Fibroblast of the conjunctiva (primary cell): ENCODE measurements at places on chromosomes 5 and 9.

DNA sequence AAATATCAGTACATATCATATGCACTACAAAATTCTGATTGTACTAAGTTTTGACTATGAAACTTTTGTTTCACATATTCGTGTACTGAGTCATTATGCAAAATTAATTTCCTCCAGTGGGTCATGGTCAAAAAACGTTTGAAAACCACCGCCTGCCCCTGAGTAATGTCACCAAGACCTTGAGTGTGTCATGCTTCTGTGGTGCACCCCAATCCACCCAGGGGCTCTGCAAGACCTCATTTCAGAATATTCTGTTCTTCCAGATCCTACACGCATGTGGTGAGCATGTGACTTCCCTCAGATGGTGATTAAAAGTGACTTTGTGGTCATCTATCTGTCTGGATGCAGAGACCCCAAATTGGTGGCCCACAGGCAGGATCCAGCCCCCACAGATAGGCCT lies 31.0 kb downstream of the ABLIM3 start:
- peak; percentile 26 for DNase-seq

GRCh38 chr5:141934099-141934844 lies 10.6 kb downstream of the DELE1 start:
- no peak for DNase-seq

- DNase-seq = no peak
These were observed 19.6 kb downstream of the UGCG start for GRCh38 chr9:111916234-111916645.

DNA sequence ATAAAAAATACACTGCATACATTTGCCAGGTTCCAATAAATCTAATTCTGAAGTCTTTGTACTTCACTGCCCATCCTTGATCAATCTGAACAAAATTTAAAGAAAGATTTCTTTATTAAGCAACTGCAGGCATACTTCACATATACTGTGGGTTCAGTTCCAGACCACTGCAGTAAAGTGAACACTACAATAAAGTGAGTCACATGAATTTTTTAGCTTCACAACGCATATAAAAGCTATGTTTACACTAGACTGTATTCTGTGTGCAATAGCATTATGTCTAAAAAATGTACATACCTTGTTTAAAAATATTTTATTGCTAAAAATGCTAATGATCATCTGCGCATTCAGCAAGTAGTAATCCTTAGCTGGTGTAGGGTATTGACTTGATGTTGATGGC lies 52.1 kb downstream of the SSBP2 start:
- no peak for DNase-seq

GRCh38 chr5:151414536-151414935 lies 32.9 kb upstream of the SLC36A1 start:
- DNase-seq = no peak

GRCh38 chr9:12414514-12414913 lies 278.7 kb upstream of the TYRP1 start:
- DNase-seq = no peak

GRCh38 chr5:113034182-113034773 lies 57.7 kb downstream of the DCP2 start:
- DNase-seq = no peak

DNA sequence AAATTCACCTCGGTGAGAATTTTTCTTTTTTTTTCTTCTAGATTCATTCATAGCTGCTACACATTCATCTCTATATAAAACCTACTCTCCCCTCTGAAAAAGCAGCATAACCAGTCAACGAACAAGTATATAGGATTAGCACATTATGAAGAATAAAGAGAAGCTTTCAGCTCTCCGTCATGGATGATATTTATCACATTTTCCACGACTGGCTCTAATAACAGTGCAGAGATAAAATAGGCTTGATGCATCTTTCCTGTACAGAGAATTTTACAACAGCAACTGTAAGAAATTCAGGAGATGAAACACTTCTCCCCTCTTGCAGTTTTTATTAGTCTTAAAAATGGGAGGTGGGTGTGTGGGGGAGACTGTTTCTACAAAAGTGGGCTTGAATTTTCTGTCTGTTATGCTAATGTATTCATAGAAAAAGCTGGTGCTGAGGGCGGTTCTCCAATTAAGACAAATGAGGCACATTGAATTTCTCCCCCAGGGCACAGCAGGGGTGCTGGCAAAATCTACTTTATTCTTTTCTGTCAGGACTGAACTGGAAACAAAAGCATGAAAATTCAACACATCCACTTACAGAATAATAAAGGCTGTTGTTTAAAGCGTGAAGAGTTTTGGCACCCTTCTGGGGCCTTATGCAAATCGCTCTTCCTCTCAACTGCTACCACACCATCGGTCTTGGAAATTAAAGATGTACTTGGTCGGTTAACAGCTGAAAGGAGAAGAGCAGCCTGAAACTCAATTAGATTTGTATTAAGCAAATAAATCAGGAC lies 233.9 kb upstream of the ZNF608 start:
- no peak for DNase-seq

DNA sequence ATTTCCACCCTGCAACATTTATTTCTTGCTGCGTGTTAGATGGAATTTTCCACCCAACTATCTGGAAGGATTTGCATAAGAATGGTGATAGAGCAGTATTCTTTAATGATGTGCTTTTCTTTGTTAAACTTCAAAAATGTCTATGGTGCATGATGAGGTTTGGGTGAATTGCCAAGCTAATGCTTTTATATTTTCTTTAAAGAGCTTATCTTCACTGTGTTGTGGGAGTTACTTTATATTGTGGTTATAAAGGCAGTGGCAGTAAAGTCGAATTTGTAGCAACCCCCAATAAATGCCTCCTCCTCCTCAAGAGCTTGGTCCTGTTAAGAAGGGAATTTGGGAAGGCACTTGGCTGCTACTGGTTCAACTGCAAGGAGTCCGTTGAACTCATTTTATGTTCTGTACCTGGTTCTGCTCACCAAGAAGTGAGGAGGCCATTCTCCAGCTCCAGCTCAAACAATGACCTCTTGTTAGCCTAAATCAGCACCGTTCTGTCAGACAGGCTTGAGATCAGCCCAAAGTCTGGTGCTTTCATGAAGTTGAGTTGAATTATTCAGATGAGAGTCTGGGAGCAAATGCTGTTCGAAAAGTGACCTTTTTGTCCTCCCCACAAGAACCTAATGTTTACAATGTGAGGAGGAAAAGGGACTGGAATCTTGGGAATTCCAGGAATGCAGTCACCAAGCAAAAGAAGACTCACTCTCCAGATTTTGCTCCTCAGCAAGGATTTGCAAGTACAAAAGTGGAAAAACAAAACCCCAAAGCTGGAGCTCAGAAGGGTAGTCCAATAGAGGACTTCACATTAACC lies 217.0 kb downstream of the TMEM38B start:
- no peak for DNase-seq

DNA sequence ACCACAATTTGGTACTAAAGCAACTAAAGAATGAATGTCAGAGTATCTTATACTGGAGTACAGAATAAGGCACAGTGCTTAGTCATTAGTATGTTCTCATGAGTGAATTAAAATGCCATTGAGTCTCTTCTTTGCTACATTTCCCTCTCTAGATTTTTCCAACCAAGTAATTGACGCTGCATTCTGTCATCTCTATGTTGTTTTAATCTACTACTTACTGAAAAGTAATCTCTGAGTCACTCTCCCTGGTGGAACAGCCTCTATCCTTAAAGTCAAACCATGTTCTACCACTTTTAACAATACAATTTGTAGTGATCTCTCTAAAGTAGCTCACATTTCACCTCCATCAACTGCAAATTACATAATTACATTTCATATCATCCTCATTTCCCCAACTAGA lies 495.1 kb downstream of the CDH18 start:
- no peak for DNase-seq

DNA sequence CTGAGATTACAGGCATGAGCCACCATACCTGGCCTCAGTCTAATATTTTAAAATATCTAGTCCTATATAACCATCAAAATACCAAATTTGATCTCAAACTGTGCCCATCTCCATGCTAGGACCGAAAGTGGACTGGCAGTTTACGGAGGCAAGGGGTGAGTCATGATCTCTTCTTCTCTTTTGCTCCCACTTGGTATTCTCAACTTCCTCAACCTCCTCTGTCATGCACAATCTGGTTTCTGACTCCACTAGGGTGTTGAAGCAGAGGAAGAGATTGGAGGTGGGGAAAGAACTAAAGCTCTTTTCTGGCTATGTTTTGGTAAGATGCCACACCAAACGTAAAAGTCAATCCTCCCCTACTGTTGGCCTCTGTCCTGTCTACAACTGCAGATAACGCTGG lies 55.9 kb upstream of the CEMIP2 start:
- DNase-seq = no peak

DNA sequence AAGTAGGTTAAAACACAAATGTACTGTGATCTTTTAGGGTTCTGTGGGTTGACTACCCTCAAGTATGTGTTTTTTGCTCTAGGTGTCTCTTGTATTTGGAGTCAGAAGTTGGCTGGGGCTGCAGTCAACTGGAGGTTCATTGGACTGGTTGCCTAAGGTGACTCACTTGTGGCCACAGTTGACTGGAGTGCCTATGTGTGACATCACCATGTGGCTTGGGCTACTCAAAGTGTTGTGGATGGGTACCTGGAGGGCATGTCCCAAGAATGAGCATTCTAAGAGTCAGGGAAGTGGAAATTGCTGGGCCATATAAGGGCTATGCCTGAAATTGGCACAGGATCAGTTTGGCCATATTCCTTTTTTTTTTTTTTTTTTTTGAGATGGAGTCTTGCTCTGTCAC lies 27.4 kb downstream of the SNX30 start:
- no peak for DNase-seq

DNA sequence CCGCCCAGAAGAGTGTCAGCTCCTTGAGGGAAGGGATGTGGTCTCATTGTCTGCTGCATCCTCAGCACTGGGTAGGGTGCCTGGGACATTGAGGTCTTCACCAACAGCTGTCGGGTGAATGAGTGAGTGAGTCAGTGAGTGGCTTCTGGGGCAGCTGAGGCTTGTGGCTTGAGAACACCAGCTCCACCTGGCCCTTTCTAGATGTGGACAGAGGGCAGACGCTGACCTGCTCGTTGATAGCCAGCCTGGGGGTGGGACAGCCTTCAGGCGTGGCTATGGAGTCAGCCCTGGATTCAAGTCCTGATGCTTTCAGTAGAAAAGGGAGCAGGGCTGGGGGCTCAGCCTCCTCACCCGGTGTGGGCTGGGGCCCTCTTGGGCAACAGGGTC lies 215.1 kb downstream of the C9orf50 start:
- no peak for DNase-seq

DNA sequence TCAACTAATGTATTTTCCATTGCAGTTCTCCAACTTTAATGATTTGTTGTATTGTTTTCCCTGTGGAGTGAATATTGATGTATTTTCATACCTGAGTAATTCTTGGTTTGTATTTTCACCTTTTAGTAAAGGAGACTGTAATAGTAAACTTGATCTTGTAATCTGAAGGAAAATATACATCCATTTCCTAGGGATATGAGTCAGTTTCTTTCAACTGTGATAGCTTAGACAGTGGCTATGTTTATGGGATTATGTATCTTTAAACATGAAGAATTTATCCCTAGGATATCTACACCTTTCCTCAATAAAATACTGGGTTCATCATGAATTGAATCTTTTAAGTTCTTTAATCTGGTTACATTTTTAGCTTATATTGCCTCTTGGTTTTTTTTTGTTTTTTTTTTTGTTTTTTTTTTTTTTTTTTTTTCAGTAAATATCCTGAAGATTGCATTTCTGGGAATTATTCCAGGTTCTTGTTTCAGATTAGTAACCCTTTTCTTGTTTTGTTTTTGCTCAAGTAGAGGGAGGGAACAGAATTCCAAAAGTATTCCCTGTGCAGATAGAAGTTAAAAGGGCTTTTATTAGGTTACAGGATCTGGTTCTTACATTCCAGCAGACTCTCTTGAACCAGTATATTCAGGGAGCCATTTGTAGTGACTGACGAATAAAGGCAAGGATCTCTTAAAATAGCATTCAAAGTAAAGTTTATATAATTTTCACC lies 7.1 kb downstream of the WDR36 start:
- DNase-seq = no peak

GRCh38 chr9:97411440-97411788 lies 482 bp upstream of the TDRD7 start:
- no peak for DNase-seq

DNA sequence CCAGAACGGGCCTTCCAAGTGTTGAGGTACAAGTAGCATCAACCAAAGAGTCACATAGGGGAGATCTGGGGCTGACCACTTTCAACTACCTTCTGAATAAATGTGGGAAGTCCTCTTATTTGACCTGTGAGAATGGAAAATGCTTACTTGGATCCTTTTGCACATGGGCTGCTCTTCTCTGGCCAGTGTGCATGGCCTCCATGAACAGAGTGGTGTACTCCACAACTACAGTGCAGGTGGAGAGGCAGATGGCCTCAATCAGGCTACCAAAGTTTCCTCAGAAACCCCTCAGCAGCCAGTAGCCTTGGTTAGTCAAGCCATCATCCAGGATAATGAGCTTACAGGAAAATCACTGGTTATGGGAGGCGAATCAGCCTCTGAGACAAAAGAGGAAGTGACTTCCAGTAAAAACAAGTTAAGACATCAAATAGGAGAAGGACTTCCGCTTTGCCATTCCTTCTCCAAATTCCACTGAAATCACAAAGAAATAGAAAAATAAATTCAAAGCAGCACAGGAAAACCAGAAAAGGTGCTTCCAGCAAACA lies 18.3 kb upstream of the FCHO2 start:
- DNase-seq = no peak

DNA sequence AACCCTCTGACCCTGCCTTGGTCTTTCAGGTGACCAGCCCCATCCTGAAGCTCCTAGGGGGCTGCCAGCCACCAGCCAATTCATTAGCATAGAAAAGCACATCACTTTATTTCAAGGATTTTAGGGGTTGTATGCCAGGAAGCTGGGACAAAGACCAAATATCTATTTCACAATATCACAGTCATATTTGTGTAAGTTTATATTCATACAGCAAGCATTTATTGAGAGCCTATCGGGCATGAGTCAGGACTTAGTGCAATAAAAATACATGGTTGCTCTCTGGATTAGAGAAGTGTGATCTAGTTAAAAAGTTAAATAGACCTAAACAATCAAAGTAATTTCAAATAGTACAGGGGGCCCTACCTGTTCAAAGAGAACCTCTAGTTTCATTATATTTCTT lies 113.8 kb downstream of the ERCC6L2 start:
- no peak for DNase-seq

DNA sequence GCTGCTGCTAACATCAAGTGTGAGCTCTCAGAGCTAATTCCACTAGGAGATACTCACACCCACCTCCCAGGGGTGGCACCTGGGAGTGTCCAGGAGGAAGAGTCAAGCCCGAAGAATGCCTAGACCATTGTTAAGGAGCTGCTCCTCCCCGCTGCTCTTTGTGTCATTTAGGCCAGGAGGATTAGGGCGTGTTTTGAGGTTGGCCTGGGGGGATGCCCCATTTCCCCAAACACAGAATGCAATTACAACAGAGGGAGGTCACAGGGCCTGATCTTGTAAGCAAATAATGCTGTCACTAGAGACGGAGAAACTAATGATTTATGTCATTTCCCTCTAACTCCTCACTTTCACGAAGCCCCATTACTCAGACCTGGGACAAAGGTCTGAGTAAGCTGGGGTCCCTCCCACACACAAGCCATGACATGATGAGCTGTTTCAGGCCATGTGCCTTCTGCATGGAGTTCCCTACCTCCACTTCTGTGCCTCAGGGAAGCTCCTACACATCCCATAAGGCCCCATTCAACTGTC lies 312.5 kb downstream of the ACTL7B start:
- no peak for DNase-seq

GRCh38 chr5:69019668-69020375 lies 74.0 kb upstream of the SLC30A5 start:
- DNase-seq = no peak

- no peak for DNase-seq
These were observed 145.7 kb upstream of the ARRDC3 start for GRCh38 chr5:91528831-91529230.

GRCh38 chr9:36208521-36209253 lies 18.0 kb downstream of the CLTA start:
- DNase-seq = no peak

GRCh38 chr9:98551511-98552286 lies 157.0 kb downstream of the GABBR2 start:
- DNase-seq = no peak
